AG09309 (cell line): ENCODE measurements at places on chromosomes 3 and 15.

GRCh38 chr3:117955196-117955595 is 1079.5 kb downstream of the IGSF11 start:
- no peak for DNase-seq

- DNase-seq: peak; percentile 85
These were observed 183.8 kb upstream of the THRB start for GRCh38 chr3:24678421-24678865.

DNA sequence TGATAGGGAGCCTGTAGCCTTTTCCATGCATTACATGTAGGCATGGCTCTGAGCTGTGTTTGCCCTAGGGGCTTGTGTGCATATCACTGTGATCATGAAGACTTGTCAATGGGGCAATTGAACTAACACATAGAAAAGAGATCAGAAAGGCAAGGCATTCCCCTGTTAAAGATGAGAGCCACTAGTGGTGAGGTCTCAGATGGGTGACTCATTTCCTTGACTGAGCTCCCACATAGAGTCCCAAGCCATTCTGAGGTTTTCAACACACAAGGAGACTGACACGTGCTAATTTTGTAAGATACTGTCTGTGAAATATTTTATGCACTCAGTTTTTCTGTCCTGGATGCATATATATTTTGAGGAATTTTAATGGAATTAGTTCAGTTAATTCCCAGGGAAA is 53.8 kb downstream of the SAMMSON start:
- DNase-seq: no peak

DNA sequence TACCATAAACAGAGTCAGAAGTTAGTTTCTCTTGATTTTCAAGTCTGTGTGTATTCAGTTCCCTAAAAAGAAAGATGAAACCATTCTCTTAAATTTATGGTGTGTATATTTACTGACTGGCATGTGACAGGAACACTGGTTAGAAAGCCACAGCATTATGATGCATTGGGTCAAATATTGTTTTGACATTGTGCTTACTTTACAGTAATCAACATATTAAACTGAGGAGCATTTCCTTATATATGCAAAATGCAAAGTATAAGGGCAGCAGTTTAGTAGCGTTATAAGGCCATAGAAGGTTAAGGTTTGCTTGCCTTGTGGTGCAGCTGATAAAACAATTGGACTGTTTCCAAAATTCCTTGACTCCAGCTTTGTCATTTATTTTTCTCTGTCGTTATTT is 72.9 kb downstream of the EPHA3 start:
- DNase-seq: no peak

GRCh38 chr15:34038871-34039789 is at the start of gene AVEN:
Gene AVEN, minus strand, starts transcription at chr15:34039204. Its CDS starts 158 bp downstream, at chr15:34039046.
- no peak for DNase-seq

GRCh38 chr15:96585484-96586386 is 255.2 kb downstream of the NR2F2 start:
- no peak for DNase-seq

DNA sequence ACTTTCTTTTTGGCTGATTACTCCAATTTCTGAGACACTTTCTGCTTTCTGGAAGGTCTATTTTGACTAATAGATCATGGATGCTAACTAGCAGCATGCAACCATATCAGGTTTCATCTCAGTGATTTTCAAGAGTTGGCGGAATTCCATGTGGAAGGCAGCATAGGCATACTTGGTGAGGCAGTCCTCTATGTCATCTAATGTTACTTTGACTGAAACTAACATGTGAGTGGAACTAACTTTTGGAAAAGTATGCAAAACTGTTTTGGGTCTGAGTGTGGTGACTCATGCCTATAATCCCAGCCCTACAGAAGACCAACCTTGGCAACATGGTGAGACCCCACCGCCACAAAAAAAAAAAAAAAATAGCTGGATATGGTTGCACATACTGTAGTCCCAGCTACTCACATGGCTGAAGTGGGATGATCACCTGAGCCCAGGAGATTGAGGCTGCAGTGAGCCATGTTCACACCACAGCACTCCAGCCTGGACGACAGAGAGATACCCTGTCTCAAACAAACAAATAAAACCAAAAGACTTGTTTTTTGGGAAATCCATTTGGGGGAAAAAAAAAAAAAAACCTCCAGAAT is 1033.7 kb downstream of the ROBO1 start:
- no peak for DNase-seq

GRCh38 chr3:101879102-101879501 is 29.8 kb downstream of the NFKBIZ start:
- no peak for DNase-seq

GRCh38 chr15:75161106-75161916 is 40.4 kb upstream of the C15orf39 start:
- no peak for DNase-seq

DNA sequence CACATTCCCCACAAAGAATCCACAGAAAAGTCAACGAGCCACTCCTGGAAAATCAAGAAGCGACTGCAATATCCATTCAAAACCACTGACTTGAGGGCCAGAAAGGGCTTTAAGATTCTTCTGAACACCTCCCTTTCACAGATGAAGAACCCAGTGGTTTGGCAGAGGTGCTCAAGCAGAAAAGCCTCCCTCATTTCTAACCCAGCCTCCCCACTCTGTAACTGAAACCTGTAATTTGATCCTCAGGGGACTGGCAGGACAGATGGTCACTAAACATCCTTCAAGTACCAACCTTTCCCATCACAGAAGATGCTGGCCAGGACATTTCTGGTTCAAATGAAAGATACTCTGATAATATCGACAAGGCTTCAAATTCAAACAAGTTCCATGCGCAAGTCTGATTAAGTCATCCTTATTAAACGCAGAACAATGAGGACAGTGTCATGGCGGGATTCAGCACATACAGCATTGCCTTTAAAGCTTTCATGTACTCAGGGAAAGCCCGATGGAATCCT is 5.5 kb downstream of the SEMA5B start:
- DNase-seq: no peak

- DNase-seq: no peak
These were observed 13.8 kb upstream of the OCA2 start for GRCh38 chr15:28112962-28113361.

GRCh38 chr15:34038023-34038870 is 757 bp downstream of the AVEN start:
- no peak for DNase-seq

DNA sequence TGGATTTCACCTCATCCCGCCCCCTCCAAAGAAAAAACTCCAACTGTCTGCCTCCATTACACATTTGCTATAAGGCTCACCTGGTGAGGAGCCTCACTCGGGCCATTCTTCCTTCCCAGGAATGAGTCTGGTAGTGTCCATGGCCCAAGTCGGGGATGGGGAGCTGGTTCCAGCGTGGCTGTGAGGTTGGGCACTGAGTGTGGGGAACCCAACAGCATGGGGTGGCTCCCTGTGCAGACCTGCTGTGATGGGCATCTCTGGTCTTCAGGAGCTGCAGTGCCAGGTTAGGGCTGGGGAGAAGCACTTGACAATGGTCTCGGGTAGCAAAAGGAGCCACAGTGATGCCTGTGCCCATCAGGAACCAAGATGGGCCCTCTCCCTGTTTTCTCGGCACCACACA is 39.2 kb downstream of the TMEM158 start:
- no peak for DNase-seq

DNA sequence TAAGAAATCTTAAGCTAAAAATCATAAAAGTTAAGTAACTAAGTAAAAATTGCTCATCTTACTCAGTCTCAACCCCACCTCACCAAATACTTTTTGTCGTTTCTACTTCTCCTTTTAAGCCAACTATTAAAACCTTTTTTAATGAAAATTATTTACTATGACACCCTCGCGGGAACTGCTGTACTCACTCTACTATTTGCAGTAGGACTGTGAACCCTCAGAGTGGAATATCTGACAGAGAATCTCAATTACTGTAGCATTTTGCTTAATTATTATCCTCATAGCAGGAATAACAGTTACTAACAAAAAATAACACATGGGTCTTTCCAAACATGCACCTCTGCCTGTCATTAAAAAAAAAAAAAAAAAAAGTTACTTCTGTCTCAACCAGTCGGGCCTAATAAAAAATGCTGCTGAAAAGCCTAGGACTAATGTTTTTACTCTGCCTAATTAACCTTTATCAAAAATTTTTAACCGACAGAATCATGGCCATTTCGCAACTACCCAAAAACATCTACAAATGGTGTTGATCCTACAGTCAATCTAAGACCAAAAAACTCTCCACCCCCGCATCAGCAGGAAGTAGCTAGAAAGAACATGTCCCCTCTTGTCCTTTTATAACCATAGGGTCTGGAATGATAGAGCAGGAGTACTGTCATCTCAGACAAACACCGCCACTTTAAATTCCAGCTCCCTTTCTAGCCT is 10.2 kb downstream of the ALDH1L1 start:
- no peak for DNase-seq

DNA sequence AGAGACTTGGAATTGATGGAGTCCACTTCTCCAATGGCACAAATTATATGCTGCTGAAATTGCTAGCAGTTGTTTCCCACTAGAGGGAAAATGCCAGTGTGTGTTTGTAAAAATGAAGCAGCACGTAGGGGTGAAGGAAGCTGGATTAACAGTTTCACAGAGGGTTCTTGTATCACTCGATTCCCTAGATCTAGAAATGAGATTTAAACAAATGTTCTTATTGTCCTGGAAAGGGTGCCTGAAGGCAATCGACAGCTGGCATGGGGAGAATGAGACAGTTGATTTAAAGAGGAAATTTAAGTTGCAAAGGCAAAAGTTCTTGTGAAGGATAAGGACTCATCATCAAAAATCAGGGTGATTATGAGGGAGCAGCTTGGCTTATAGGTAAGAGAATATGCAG is 234.8 kb upstream of the ARPP21 start:
- no peak for DNase-seq
